ENCODE measurements at places on chromosomes 5 and 9. TPM values are rescaled to one million over a fixed set of nuclear protein-coding genes. Genes with fewer than 3 reads are reported as not detected.

GRCh38 chr5:122701640-122702523 lies 73.0 kb upstream of the SNX2 start:
- no peak for DNase-seq

DNA sequence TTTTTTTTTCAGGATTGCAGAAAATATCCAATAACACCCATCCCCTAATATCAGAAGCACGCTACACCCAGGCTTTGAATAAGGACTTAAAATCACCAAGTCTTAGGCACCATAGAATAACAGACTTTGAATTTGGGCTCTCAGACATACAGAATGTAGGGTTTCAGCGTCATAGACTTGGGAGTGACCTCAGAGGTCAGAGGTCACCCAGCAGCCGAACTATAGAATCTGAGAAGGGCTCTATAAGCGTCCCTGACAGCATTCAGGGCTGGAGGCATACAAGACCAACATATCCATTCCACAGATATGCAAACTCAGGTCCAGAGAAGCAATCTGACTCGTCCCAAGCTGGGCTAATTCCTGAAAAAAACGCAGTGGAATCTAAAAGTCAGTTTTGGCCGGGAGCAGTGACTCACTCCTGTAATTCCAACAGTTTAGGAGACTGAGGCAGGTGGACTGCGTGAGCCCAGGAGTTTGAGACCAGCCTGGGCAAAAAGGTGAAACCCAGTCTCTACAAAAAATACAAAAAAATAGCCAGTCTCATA lies 34.7 kb downstream of the SLC6A7 start:
- DNase-seq = no peak

GRCh38 chr9:4756420-4756819 lies 15.4 kb upstream of the AK3 start:
- no peak for DNase-seq

Gene MFAP3
- polyA plus RNA-seq = 62.2 TPM

DNA sequence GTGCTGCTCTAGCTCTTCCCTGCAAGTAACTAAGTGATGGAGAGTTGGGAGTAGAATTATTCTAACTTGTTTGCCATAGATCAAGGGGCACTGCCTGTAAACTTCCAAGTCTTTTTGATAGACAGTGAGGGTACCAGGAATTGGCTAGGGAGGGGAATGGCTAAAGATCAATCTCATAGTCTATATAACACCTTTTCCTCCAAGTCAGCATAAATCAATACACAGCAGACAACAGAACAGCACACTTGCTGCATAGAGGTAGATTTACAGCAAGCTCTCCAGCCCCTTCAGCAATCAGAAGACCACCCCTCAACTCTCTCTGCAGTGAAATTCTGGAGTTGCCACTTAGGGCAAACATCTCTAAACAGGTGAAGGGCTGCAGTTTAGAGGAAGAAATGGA lies 643.5 kb upstream of the KLF4 start:
- DNase-seq = no peak

Gene MARCOL
- not detected for polyA plus RNA-seq

DNA sequence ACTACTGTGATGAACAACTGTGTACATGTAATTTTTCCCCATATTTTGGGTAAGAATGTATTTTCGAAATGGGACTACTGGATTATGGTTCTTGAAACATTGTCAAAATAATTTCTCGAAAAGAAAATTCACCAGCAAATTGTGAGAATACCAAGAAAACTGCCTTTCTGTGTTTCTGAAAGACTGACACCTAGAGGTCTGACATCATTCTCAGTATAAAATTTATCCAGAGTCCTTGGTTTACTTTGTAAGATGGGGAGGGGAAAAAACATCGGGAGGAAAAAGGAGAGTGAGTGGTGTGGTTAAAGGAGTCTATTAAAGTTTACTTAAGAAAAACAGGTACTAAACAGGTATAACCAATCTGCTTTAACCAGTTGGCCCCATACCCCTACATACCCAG lies 149.2 kb downstream of the CEP120 start:
- DNase-seq = no peak

DNA sequence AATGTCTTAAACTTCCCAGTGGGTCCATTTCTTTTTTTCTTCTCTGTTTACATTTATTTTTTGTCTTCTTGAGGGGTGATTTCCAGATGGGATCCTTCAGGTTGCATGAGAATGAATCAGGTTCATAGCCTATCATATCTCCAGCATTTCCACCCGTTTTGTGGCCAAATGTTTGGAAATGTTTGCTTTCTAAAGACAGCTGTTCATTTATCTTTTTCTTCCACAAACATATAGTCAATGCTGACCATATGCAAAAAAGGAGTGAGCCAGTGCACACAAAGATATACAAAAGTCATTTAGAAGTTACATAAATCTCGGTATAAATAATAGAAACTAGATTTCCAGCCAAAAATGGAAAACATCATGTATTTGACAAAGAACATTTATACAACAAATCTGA lies 71.6 kb upstream of the STC2 start:
- DNase-seq = no peak

Measured in fibroblast of lung (primary cell).